ENCODE measurements at places on chromosomes 6 and 20.
A peak's percentile ranks its signal among the peaks of the same experiment; 100 is the strongest.

- no peak for DNase-seq
Observed at GRCh38 chr20:3557237-3557785, 86.5 kb downstream of the ATRN start.

- DNase-seq, result no peak
Observed at GRCh38 chr6:125354649-125355048, 52.9 kb upstream of the HDDC2 start.

DNA sequence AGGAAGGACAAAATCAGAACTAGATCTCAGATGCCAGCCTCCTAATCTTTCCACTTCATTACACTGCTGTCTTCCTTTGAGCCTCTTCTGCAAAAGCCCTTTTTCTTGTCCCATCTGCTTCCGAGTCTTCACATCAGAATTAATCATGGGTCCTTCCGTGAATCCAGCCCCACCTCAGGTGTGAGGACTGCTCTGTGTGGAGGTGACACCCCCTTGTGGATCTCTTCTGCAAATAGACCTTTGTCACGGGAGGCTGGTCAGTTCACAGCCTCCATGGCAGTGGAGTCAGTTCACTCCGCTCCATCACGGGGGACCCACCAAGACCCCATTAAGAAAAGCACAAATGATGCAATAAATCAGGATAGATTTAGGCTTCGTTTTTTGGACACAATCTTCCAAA lies 171.1 kb downstream of the ADAT2 start:
- DNase-seq, result peak; percentile 2

DNA sequence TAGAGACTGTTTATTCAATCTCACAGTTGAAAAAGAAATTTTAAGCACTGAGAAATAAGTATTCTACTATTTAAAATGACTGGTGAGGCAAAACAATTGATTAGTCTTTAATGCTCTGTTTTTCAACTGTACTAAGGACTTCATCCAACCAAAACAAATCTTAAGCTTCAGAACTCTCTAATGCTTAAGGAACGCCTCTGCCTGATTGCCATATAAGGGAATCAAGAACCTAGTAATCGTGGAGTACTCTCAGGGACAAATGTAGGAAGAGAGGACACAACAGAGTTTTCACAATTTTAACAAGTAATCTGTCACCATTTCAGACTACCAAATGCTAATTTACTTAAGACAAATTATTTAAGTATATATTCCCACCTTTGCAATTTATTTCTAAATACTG lies 16.1 kb downstream of the FBXO30 start:
- no peak for DNase-seq

DNA sequence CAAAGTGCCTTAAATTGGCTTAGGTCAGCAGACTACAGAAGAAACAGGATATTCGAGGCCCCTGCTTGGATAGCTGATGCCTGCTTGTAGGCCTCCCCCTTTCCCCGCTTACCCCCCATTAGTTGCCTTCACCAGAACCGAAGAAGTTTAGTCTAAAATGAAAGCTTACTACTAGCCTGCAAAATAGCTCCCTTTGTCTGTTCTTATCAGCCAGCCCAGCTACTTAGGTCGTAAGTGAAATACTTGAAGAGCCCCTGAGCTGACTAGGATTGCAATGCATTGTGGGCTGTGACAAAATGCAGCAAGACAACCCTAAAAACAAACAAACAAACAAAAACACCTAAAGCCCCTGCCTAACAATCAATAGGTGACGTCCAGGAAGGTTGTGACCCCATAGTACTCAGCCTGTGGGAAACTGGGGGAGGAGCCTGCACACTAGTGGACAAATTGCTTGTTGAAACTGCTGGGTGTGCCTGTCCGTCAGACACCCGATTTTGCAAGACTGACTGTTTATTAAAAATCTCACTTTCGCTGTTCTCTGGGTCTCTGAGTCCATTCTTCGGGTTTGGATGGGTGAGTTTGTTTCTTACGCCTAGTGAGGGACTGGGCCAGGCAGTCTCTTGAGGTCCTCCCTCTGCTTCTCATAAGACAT lies 105.0 kb upstream of the DUSP22 start:
- no peak for DNase-seq

DNA sequence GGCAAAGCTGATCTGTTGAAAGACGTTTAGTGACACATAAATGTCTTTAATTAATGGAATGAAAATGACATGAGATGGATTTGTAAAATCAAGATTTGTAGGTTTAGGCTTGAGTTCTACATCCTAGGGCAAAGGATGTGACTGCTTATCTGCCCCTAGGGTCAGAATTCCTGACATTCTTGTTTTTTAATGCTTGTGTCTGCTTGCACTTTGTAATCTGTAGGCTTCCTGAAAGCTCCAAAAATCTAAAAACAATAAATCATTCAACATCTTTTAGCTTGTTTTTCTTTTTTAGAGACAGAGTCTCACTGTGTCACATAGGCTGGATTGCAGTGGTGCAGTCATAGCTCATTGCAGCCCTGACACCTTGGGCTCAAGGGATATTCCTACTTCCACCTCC lies 107.9 kb upstream of the MLIP start:
- DNase-seq, result no peak

- no peak for DNase-seq
Observed at GRCh38 chr6:66553441-66553840, 846.4 kb upstream of the EYS start.

- no peak for DNase-seq
Observed at GRCh38 chr20:17061715-17062114, 165.1 kb upstream of the PCSK2 start.

- peak; percentile 59 for DNase-seq
Observed at GRCh38 chr6:27582928-27583725, 110.2 kb upstream of the ZNF184 start.

- no peak for DNase-seq
Observed at GRCh38 chr6:145497006-145497405, 238.3 kb downstream of the EPM2A start.

- no peak for DNase-seq
Observed at GRCh38 chr6:159005436-159005835, 5.4 kb upstream of the RSPH3 start.

GRCh38 chr6:14193524-14193923 lies 76.0 kb downstream of the CD83 start:
- DNase-seq, result no peak

DNA sequence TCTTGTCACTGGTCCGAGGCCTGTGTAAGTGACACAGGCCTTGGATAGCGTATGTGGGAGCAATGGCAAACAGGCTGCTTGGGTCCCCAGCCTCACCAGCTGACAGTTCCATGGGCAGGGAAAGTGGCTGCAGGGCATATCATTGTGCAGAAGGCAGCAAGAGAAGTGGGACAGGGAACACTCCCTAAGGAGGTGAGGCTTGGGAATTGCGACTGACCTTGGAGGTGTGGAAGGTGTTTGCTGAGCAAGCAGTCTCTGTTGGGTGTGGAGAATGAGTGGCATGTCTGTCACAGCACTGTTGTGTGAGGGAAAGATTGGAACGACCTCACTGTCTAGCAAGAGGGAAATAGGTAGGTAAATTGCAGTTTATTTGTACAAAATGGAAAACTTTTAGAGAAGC lies 16.8 kb downstream of the POFUT1 start:
- no peak for DNase-seq

DNA sequence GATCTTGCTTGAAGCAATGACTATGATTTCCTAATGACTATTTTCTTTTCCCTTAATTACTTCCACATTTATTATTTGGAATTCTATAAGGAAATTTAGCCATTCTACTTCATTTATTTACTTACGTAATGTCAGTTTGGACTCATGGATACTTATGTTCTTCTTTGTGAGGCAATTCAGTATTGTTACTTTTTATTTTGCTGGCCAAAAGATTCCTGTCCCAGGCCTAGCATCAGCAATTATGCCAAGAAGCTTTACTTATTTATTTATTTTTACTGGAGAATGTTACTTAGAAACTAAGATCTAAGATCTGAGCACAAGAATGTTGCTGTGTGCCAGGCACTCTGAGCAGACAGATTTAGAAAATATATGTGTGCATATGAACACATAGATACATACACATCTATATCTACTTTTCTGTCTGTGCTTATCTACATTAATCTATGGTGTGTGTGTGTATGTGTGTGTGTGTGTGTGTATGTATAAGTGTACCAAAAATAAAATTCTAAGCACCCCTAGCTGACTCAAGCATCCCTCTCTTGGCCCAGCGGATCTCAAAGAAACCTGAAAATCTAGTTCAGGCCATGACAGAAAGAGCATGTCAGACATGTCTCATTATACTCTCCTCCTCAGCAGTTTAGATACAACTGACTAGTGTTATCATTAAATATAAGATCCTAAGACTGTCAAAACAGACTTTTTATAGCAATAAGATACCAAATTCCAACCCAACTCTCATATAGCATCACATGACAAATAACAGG lies 640.0 kb upstream of the GJE1 start:
- no peak for DNase-seq

GRCh38 chr6:35485402-35485877 lies 11.4 kb downstream of the TEAD3 start:
- DNase-seq, result peak; percentile 74

DNA sequence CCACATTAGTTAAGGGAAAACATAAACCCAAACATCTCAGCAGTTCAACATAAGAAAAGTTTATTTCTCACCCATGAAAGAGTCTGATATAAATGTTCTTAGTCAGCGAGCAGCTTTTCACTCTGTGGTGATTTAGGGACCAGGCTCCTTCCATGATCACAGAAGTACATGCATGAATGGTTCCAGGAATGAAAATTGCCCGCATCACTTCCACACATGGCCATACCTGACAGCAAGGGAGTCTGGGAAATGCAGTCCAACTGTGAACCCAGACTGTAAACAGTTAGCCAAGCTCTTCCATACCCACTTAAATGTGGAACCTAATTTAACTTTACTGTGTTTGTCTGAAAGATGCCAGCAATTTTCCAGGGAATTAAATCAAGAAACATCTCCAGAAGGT lies 353.9 kb downstream of the HACE1 start:
- DNase-seq, result no peak

- DNase-seq, result no peak
Observed at GRCh38 chr6:127855542-127856159, 45.2 kb downstream of the THEMIS start.

- peak; percentile 54 for DNase-seq
Observed at GRCh38 chr20:3786126-3786484, 435 bp downstream of the CENPB start.

DNA sequence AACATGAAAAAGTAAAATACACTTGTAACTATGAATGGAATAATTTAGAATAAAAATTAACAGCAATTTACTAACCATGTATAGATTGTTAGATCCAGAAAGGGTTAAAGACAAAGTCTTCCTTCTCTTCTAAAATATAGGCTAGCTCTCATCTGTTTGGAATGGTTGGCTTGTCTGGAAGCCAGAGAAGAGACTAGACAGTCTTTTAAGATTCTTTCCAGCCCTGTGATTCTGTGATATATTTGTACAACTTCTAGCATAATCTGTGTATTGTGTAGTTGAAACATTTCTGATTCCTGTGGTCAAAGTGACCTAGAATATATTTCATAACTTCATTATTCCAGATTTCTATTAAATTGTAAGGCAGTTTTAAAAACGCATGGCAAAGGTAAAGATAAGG lies 196.6 kb downstream of the UST start:
- no peak for DNase-seq

- DNase-seq, result peak; percentile 89
Observed at GRCh38 chr20:11267131-11267761, 593.4 kb upstream of the JAG1 start.

DNA sequence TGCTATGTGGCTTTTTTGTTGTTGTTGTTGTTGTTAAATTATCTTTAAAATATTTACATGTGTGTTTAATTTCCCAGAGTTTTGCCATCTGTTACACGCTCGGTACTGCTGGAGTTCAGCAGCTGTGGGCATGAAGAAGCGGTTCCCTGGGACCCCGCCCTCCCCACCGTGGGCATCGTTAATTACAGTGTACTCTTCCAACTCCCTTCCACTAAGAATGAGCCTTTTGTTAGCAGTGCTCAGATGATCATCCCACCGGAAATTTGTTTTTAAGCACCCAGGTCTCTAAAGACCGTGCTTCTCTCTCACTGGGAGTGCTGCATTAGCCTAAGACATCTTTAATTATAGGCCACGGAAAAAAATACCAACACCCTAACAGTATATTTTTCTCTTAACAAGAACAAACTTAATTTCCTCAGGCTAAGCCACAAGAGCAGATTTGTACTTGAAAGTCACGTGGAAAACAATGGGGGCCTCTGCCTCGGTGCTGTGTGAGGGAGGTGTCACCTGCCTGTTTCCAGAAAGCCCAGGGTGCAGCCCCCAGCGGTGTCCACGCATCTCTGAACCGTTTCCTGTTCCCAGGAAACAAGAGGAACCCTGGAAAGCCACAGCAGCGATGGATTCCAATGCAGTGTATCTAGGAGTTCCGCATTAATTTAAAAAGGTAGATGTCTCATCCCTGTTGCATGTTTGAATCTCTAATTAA lies 113.3 kb upstream of the FRMD1 start:
- no peak for DNase-seq

- peak; percentile 44 for DNase-seq
Observed at GRCh38 chr20:57596998-57597939, 23.0 kb downstream of the ZBP1 start.

DNA sequence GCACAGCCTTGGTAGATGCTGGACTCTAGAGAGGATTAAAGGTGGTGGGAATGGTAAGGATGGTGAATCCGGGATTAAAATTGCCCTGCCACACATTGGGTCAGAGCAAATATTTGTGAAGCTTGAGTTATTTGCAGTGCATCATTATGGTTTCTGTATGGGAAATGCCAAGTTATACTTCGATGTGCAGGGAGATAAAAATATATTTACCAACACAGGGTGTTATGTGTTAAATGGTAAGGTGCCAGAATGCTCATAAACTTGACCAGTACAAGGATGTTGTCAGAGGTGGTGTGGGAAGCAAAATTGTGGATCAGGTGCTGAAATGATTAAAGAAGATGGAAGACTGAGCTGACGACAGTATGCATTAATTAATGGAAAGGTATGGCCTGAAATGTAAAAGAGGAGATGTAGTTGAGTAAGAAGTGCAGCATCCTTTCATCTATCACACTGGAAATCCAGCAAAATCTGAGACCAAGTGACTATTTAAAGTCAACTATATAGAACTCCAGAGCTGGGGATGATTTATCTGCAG lies 262.3 kb downstream of the ADGB start:
- no peak for DNase-seq
